ENCODE measurements at places on chromosomes 7 and 10.

DNA sequence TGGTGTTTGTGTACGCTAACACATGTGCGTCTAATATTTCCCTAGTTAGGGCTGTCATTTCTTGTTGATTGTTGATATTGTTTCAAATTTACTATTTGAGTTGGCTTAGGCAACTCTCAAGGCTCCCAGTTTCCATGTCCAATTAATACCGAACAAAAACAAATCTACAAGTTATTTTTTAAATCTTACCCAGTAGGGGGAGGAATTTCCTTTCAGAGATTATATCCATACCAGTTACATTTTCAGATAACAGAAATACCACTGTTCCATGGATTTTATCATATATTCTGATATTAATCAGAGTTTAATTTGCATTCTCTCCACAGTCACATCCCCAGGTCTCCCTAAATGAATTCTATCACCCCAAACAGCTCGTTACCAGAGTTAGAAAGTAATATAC is 7.2 kb upstream of the AKR1B10 start:
- DNase-seq = no peak

DNA sequence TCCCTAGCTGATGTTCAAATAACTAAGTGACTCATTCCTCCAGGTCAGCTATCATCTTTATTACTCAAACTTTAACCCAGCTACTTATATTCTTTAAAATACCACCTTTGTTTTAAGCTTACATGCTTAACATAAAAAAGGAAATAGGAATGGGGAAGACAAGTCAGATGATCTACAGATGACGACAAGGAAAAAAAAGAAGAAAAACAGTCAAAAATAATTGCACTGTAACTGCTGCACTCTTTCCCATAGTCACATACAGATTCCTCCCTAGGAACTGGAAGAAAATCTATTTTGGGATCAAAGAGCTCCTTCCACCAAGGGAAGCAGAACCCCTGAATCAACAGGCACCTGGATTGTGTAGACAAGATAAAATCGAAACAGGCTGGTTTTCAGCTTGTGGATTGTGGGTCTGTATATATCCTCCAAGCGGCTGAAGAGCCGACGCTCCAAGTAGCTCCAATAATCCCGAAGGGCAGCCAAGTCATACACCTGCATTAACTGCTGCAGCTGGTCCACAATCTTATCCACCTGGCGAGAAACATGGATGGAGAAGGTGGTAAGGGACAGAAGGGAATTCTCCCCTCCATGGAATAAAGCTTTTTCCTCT is 2.0 kb downstream of the WDR91 start:
- DNase-seq = no peak

GRCh38 chr7:50268223-50268622 is 36.3 kb upstream of the IKZF1 start:
- no peak for DNase-seq

- no peak for DNase-seq
Measured at GRCh38 chr7:16356301-16356958, 64.9 kb downstream of the CRPPA start.

DNA sequence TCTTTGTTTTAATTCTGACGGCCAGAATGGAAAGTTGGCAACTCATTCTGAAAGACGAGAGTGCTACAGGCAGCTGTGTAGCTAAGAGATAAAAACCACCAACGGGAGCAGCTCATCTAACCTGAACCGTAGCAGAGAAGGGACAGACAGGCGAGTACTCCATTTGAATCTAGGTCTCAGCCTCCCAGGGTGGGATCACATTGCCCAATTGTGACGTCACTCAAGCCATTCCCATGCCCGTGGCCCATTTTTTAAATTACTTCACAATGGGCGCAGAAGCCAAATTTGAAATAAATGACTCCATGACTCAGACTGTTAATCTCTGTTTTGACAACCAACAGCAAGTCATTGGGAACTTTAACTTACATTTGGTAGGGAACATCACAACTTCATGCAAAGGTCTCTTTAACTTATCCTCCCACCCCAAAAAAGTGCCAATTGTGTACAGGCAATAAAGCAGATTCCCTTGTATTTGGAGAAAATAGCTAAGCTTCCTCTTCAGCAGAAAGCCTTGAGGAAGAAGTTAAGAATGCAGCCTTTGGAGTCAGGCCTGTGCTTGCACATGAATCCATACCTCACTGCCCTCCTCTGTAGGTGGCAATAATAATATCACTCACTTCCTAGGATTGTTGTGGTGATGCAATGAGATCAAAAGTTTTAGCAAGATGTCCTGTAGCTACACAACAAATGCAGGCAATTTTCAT is 93.2 kb upstream of the KIF5B start:
- peak; percentile 20 for DNase-seq

GRCh38 chr7:28900311-28900710 is 57.8 kb downstream of the TRIL start:
- no peak for DNase-seq

- DNase-seq = no peak
Measured at GRCh38 chr7:103947026-103947655, 42.3 kb downstream of the RELN start.

- no peak for DNase-seq
Measured at GRCh38 chr7:98162758-98163157, 48.5 kb upstream of the BHLHA15 start.

- DNase-seq = no peak
Measured at GRCh38 chr10:107544706-107545520, 380.4 kb upstream of the SORCS1 start.

- DNase-seq = no peak
Measured at GRCh38 chr7:153415632-153416031, 636.6 kb upstream of the DPP6 start.

DNA sequence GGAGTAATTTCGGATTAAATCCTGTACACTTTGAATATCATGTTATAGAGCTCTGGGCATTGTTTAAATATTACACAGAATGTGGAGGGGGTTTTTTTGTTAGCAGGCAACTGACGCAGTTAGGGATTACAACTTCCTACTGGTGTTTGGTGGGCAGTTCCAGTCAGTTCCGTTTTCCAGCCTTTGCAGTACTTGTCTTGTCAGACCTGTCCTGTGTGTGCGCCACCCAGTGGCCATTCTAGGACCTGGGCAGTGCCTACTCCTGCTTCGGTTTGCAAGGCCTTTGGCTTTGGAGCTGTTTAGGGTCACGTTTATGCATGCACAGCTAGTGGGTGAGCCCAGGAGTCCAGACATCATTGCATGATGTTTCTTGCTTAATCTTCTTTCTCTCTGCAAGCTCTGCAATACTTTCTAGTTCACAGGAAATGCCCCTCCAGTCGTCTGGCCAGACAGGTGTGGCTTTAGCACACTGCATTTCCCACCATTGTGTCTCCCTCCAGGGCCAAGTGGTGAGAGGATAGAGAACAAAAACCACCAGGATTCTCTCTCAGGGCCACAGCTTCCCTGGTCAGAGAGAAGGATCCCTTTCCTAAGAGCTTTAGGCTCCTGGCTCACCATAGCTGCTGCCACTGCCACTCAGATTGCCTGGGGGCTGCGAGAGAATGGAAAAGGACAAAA is 96.5 kb upstream of the TARP start:
- DNase-seq = peak; percentile 66

DNA sequence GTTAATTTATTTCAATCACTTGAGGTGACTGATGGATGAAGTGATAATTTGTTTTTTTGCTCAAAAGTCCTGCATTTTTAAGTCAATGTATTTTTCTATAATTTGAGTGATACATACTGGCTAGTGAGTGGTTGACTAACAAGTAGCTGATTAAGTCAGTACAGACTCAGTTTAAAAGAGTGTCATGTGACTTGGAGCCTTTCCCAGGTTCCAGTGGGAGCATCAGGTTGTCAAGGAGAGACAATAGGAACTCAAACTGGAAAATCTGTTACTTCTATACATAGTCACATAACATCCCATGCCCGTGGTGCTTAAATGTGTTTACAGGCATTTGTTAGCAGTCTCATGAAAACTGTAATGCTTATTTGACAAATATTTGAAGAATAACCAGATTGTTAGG is 154.7 kb downstream of the ANK3 start:
- no peak for DNase-seq

- DNase-seq = no peak
Measured at GRCh38 chr7:19378345-19378714, 233.1 kb upstream of the FERD3L start.

DNA sequence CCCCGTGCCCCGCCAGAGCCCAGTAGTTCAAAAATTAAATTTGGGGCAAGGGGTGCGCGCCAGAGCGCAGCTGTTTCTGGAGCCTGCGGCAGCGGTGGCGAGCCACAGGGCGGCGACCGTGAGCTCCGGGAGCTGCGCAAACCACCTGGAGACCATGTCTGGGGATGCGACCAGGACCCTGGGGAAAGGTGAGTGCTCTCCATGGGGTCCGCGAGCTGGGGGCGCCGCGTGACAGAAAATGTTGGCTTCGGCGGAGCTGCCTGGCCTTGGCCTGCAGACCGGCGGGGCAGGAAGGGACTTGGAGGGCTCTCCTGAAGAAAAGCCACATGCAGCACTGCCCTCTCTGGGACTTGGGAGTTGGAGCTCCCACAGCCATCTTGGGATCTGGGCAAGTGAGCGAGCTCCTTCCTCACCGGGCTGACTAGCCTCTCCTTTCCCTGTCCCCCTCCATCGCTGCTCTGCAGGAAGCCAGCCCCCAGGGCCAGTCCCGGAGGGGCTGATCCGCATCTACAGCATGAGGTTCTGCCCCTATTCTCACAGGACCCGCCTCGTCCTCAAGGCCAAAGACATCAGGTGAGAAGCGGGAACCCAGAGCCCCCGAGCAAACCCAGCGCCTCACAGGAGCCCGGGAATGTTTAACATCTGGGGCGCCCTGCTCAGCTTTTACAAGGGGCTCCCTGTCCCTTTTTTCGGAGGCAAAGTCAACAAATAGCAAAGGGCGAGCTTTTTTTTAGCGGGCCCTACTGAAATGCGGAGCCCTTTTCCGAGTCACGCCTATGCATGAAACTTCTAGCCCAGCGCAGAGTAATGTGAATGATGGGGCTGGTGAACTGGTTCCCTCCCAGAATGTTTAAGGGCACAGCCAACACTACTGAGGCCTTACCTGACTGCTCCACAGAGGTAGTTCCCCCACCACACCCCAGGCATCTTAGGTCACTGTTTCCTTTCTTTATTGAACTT is 6.1 kb downstream of the GSTO2 start:
- DNase-seq = no peak

DNA sequence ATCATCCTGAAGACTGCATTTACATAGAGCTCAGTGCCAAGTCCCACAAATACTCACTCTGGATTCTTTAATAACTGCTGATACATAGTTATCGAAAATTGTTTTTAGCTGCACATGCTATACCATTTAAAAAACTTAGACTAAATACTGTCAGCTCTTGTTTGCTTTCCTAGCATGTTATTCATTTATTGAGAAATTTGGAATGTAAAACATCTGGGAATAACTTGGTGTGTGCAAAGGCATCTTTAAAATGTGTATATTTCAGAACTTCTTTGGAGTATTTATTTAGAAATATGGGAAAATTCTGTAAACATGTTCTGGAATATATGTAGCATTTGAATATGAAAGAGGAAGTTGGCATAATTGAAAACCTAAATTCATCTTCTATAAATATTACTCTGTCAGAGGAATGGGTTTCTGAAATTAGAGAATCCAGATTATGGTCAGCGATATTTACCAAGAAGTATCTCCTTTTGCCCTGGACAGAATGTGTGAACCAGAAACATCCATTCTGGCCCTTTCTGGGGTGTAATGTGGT is 119.7 kb downstream of the ARID5B start:
- no peak for DNase-seq

- DNase-seq = no peak
Measured at GRCh38 chr7:78197447-78197846, 398.9 kb downstream of the PHTF2 start.

DNA sequence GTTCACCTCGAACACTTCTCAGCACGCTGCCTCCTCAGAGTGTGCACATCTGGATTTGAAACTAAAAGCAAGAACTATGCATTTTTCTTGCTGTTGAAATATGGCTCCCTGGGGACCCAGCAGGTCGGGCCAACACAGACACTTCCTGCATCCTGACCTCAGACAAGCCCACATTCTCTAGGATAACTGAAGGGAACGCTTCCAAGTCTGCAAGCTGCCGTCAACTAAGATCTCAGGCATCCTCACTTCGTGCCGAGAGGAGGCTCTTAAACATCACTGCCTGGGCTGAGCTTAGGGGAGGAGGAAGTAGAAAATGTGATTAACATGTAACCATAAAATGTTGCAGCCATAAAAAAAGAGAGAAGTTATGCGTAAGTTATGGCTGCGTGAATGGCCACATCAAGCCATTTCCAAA is 65.5 kb downstream of the PYROXD2 start:
- DNase-seq = no peak

DNA sequence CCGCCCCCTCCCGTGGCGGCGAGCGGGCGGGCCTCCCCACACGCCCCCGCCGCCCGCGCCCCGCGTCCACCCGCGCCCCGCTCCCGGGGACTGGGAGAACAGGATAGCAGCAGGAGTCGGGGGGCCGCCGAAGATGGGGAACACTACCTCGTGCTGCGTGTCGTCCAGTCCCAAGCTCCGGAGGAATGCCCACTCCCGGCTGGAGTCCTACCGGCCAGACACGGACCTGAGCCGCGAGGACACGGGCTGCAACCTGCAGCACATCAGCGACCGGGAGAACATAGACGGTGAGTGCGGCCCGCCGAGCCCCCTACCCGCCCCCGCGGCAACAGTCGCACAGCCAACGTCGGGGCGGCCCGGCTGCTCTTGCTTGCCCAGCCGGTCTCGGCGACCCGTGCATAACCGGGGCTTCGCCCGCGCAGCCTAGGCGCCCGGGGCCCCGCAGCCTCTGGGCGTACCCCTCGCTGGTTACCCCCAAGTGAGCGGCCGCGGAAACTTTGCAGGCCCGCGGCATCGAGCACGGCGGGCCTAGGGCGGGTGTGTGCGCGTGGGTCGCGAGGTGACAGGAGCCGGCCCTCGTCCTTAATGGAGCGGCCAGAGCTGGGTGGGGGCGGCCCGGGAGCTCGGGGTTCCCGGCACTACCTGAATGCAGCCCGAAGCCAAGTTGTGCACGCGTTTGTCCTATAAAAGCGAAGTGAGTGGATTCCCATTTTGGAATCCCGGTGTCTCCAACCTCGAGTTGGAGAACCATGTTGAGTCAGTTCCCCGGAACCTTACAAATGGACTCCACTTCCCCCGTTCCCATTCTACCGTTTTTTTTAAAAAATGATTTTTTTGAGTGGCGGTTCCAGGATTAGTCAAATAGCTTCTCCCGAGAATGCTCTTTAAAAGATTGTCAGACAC is 863 bp downstream of the CCNY start:
- DNase-seq = no peak

- DNase-seq = no peak
Measured at GRCh38 chr10:1519391-1519790, 217.9 kb downstream of the ADARB2 start.

DNA sequence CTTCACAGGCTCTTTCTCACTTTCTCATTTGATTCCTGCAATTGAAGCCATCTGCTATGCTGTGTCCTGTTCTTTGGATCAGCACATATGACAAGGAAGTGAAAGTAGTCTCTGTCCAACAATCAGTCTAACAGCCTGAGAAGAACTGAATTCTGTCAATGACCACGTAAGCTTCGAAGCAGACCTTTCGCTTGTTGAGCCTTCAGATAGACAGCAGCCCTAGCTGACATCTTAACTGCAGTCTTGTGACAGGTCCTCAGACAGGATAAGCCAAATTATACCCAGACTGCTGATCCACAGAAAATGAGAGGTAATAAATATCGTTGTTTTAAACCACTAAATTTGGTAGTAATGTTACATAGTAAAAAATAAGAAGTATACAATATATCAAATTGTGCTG is 691.0 kb upstream of the LRRTM3 start:
- no peak for DNase-seq

Data from stimulated activated CD4-positive, alpha-beta T cell treated with anti-CD3 and anti-CD28 coated beads, Interleukin-12 subunit alpha, Interleukin-12 subunit beta, amount 100 ng/mL, for 48 hours (primary cell).